ENCODE measurements at places on chromosomes 3 and 15.
A peak's percentile ranks its signal among the peaks of the same experiment; 100 is the strongest.

DNA sequence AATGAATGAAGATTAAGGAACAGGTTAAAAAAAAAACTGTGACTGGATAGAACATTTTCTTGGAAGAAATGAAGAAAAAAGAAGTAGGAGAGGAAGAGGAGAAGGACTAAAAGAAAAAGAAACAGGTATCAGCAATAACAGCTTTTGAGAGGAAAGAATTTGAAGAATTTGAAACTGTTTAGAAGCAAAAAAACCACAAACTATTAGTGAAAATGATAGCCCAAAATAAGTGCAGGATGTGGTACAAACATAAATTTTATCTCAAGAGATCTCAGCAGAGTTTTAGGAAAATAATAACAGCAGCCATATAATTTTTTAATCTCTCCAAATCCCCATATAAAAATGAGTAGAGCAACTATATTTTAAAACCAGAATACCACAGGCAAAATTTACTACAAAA, 8.8 kb upstream of the A4GNT start:
- DNase-seq = no peak

- no peak for DNase-seq
These were observed 36.3 kb upstream of the HERC1 start for GRCh38 chr15:63870043-63870394.

- DNase-seq = no peak
These were observed 24.8 kb downstream of the SERP1 start for GRCh38 chr3:150521463-150521862.

GRCh38 chr3:193451902-193452301, 73.3 kb upstream of the ATP13A5 start:
- no peak for DNase-seq

DNA sequence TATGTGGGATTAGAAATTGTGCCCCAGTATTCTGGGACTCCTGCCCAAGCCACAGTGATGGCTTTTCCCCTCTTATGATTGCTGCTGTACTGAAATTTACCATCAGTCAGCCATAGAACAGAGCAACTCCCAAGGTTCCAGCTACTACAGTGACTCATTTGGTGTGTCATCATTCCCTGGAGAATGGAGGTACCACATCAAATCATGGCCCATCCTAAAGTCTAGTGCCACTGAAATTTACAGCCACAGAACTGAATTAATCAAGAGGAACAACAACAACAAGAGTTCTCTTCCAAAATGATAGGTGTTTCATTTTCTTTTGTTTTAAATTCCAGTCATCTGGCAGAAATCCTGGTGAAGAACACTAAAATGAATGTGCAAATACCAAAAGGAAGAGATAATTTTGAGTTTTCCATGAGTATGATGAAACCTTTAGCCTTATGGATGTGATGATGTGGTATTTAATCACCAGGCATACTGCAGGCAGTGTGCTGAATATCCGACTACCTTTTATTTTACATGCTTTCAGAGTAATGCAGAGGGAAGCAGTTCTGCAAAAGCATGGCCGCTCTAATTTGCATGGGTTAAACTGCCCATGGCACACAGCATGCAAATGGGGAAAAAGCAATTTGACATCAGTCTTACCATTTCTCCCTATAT, 75.6 kb upstream of the SLC2A2 start:
- DNase-seq = no peak

DNA sequence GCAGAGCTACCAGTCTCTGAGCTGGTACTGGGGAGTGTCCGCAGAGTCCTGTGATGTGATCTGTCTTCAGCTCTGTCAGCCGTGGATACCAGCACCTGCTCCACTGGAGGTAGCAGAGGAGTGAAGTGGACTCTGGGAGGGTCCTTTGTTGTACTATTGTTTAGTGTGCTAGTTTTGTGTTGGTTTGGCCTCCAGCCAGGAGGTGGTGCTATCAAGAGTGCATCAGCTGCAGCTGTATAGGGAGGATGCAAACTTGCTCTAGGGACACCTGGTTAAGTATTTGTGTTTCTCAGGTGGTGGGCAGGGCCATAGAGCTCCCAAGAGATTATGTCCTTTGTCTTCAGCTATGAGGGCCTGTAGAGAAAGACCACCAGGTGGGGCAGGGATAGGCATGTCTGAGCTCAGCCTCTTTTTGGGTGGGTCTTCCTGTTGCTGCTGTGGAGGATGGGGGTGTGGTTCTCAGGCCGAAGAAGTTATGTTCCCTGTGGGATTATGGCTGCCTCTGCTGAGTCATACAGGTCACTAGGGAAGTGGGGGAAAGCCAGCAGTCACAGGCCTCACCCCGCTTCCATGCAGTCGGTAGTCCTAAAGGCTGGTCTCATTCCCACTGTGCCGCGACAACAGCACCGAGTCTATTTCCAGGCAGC, 443.2 kb upstream of the TBL1XR1 start:
- peak; percentile 46 for DNase-seq

DNA sequence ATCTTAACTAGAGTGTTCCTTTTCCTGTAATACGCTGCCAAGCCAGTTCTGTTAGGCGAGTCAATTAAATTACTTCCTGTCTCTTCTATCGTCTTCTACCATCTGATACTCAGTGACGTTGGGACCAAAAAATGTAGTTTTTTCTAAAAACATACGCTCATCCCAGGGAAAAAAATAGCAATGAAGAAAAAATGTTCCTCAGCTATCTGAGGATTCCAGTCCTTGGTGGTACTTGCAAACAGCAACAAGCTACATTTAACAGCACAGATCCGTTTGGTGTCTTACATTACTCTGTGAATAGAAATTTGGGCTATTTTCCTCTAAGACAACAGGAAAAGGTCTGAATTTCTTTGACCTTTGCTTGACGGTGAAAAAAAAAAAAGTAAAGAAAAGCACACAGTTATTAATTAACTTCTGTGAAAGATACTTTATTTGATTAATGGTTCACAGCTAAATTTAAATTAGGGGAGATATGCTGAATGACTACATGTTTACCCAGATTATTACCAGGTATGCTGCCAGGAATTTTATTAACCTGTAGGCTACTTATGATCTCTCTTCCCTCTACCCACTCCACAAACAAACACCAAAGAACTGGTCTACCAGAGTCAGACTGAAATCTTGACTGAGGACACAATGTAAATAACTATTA, 254.4 kb upstream of the ZPLD1 start:
- no peak for DNase-seq

DNA sequence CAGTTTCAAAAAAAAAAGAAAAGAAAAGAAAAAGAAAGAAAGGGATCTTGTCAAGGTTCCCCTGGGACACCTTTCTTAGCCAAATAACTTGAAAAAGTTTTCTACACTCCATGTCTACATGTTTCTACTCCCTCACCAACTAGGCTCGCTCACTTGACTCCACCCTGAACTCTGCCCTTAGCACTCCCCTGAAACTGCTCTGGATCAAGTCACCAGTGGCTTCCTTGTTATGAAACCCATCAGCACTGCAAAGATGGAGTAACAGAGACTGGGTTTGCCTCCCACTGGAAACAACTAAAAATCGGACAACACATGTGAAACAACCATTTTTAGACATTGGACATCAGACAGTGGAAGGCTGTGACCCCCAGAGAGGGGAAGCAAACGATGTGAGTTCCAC, 36.8 kb downstream of the TMEM40 start:
- no peak for DNase-seq

GRCh38 chr3:66033241-66034138, 5.2 kb downstream of the MAGI1 start:
- DNase-seq = no peak

- DNase-seq = no peak
These were observed 1.5 kb downstream of the CRYBG3 start for GRCh38 chr3:97823046-97824004.

DNA sequence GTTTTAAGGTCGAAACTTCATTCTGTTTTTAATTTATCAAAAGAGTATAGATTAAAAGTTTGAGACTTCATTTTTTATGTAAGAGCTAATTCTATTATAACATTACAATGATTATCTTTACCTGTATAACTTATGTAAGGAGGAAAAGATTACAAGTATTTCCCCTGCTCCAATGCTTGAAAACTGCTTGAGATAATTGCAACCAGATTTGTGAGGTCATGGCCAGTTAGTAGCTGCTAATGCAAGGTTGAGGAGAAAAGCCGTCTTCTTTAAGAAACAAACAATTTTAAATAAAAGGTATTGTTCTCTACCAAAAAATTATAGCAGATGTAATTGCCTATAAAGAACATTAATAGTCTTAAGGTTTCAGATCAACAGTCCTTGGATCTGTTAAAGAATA, 208.3 kb upstream of the UBE2E2 start:
- DNase-seq = no peak

GRCh38 chr15:81786776-81787175, 259.0 kb downstream of the MEX3B start:
- DNase-seq = no peak

GRCh38 chr15:101407966-101408775, 81.3 kb downstream of the PCSK6 start:
- no peak for DNase-seq

GRCh38 chr3:97713634-97714033, 50.9 kb upstream of the ARL6 start:
- no peak for DNase-seq

DNA sequence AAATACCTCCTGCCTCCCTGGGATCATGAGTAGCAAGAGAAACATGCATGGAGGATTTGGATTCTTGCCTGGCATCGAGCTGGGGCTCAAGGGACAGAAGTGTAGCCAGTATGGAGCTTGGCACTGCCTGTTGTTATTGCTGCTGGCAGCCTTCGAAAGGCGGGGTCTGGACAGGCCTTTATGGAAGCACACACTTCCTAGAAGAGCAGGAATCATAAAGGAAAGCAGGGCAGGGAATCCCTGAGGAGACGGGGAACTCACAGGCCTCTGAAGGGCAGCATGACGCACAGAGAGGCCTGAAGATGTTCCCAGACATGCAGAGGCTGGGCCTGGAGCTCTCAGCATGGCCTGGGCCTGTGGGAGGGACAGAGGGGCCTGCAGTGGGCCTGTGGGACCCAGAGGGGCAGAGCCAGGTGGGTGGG, 18.6 kb upstream of the SLC41A3 start:
- no peak for DNase-seq

GRCh38 chr15:31206386-31207181, 105.1 kb upstream of the TRPM1 start:
- DNase-seq = no peak

GRCh38 chr3:171285287-171285686, 174.9 kb downstream of the TNIK start:
- no peak for DNase-seq

- no peak for DNase-seq
These were observed 156.4 kb upstream of the CBLB start for GRCh38 chr3:106025151-106025722.

DNA sequence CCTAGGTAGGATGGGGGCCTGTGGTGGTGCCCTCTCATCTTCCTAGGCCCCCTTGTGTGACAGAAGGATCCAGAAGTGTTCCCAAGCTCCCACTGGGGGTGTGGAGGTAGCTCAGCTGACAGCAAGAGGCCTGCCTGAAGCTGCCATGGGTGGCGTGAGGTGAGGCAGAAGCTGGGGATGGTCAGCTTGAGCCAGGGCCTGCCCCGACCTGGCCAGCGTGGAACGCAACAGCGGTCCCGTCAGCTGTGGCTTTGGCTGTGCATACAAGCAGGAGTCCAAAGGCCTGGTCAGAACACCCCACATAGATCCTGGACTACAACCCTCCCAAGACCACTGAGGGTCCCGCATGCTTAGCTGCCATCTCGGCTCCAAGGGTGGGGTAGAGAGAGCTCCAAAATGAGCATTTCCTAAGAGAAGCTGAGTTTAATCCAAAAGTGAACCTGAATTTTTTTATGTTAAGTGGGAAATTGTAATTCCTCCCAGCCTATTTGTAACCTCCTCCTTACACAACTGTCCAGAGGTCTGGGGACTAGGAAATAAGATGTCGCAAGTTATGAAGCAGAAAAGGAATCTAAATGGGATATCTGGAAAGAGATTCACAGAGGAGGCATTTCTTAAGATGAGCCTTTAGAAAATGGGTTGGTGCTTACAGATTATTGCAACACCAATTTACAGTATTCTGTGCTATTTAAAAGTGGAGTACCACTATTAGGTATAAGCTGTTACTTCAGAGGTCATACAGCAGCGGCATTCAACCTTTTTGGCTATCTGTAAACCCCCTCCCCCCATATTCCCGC, 9.9 kb upstream of the PLA2G4D start:
- no peak for DNase-seq

- DNase-seq = no peak
These were observed 23.7 kb upstream of the FBXL22 start for GRCh38 chr15:63573533-63573932.

DNA sequence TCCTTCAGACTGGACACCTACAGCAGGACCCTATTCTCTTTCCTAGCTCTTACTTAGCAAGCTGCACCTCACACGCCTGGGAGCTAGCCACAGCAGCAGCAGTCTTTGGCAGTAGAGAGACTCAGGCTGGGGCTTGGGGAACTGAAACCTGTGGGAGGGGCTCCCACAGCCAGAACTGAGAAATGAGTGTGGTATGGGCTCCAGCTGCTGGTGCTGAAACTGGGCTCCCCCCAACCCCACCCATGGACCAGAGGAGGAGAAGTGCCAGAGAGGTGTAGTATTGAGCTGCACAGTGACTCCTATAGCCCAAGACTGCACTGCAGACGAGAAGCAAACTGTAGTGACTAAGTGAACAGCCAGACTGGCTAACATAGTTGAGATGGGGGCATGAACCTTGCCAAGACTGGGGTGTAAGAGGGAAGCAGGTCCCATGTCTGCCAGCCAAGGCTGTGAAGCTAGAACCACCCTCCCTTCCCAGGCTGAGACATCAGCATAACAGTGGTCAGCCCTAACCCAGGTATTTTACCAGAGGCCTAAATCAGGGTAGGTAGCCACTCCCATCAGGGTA, 62.5 kb downstream of the MYO5A start:
- DNase-seq = no peak

DNA sequence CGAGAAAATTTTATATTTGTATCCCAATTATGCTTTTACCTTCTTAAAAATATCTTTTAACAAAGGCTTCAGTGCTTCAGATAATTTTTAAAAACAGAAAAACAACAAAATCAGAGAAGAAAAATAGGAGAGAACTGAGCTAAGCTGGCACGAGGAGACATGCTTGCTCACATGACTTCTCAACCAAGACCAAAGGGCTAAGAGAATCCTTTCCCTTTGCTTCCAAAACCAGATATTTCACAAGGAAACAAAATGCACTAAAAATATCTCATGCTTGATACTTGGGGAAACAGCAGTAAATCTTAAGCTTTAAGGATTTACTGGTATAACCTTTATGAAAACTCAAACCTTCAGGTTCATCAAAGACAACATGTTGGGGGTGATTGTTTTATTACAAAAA, 58.4 kb downstream of the CAPN7 start:
- no peak for DNase-seq

DNA sequence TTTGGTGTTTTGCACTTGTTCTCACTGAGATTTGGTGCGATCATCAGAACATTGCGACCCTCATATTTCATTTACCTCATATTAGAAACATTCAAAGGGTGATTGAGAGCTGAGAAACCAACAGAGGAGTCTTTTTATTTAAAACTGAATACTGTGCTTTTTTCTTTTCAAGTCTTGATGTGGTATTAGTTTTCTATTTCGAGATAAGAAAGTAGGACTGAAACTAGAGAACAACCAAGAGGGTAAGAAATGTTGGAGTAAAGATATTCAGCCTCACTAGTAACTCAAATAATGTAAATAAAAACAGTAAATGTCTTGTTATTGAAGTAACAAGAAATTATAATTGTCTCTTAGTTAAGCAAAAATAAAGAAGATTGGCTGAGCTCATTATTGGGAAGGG, 26.5 kb downstream of the EFHB start:
- DNase-seq = no peak
